ENCODE measurements at places on chromosomes 3 and 15.

DNA sequence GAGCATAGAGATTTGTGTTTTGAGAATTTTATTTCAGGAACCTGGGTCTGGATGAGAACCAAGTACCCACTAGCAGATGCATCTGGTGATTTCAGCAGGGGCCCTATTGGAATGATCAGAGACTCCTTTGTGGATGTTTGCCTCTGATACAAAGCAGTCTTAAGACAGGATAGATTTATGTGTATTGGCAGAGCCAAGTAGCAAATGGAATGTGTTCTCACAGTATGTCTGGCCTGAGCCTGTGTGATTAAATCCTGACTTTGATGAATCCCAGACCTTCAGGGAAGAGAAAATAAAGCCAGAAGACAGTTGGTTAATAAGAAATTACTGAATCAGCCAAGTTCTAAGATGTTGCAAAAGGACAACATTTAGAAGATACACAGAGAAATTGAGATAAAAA lies 755.5 kb upstream of the SEMA6D start:
- DNase-seq: no peak

DNA sequence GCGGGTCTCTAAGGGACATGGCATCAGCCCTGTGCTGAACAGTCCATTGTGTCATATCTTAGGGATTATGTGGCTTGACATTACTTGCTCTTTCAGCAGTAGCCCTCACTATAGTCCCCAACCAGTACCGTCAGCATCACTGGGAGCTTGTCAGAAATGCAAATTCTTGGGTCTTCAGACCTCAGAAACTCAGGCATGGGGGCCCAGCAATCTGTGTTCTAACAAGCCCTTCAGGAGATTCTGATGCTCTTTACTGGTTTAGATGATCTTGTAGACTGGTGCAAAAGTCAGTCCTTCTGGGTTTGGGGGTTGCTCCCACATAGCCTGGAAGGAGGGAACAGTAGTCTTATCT lies 39.0 kb upstream of the TRAK1 start:
- no peak for DNase-seq

- DNase-seq: no peak
Measured at GRCh38 chr3:124207873-124208485, 216.1 kb upstream of the ROPN1 start.

- DNase-seq: no peak
Measured at GRCh38 chr15:79101866-79102581, 11.4 kb upstream of the RASGRF1 start.

DNA sequence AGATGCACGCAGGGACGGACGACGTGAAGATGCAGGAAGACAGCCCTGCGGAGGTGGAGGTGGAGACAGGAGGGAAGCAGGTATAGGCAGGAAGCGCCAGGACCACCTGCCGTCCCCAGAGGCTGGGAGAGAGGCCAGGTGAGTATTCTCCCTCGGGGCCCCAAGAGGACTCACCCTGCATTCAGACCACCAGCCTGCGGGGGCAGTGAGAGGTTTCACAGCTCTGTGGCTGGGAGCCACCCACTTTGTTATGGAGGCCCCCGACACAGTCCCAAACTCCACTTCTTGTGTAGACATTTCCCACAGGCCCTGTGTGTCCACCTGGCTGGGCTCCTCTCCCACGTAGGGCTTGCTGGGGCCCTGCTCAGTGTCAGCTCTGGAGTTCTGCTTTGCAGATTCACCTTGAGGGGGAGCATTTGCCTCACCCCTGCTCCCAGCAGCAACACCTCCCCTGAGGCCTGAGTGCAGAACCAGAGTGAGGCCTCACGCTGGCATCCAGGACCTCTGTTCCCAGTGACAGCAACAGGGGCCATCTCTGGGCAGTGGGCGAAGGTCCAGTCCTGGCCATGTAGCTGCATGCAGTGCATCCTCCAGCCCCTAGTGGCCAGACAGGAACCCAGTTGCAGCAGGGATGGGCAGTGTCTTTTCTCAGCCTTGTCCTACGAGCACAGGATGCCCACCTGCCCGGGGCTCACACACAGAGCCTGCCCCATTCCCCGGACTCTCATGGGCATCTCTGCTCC lies 119.4 kb upstream of the IQSEC1 start:
- no peak for DNase-seq

GRCh38 chr3:102129760-102130608 lies 280.7 kb downstream of the NFKBIZ start:
- DNase-seq: no peak

GRCh38 chr15:88303395-88303794 lies 46.9 kb upstream of the NTRK3 start:
- DNase-seq: no peak

- no peak for DNase-seq
Measured at GRCh38 chr15:45100884-45101625, 12.9 kb downstream of the DUOX2 start.

DNA sequence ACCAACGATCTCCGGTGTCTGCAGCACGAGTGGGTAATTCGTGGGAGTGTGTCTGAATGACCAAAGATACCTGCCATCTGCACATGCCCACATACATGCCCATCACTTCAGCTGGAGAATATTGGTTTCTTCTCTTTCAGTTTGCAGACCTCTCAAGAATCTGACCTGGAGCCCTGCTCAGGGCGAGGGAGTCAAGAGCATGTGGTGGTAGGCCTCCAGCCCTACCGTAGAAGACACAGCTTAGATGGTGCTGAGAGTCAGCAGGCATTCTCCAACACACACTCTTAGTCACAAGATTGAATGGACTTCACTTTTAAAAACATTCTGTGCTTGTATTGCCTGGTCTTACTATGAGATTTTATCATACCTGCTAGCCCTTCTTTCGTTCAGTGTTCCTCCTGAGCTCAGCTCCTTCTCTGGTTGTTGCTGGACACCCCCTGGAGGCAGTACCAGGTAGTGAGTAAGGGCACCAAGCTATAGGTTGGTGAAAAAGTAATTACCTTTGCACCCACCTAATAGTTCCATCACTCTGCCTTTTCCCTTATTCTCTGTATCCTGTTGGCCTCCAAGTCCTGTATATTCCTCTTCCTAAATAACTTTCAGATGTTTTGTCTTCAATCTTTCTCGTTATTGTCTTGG lies 252.0 kb downstream of the CACNA2D3 start:
- no peak for DNase-seq

DNA sequence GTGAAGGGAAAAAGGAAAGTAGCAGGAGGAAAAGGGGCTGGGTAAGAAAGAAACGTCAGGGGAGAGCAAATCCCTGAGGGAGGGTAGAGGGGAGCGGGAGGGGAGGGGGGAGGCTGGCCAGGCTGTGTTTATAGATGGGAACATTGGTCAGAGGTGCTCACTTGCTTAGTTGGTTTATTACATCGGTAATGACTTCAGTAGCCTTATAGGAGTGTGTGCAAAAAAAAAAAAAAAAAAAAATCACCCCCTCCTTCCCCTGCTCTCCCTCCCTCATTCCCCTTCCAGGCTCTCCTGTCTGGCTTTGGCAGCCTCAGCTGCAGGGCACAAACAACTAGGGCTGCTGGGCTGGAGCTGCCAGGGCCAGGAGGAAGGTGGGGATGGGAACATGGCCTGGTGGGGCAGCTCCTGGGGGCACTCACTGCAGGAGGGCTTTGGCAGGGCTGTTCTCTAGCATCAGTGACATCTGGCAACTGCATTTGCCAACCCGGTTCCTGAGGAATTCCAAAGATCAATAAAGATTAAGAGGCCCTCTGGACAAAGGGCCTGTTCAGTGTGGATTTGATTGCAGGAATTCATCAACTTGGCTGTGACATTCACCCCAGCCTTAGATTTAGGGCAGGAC lies 334.5 kb upstream of the FRG2C start:
- no peak for DNase-seq

Measured in cerebellar nuclear complex (tissue), 1 donor.